Gastrocnemius medialis (tissue), 4 donors: ENCODE measurements at places on chromosomes 1 and 21. TPM values are rescaled to one million over a fixed set of nuclear protein-coding genes. Genes with fewer than 3 reads are reported as not detected.

Gene HENMT1
- total RNA-seq = 0.51 TPM

Gene MCOLN2
- total RNA-seq = 3.0 TPM

Gene REN
- not detected for total RNA-seq

- no peak for DNase-seq
These were observed 15.4 kb downstream of the EFNA3 start for GRCh38 chr1:155093911-155094621.

DNA sequence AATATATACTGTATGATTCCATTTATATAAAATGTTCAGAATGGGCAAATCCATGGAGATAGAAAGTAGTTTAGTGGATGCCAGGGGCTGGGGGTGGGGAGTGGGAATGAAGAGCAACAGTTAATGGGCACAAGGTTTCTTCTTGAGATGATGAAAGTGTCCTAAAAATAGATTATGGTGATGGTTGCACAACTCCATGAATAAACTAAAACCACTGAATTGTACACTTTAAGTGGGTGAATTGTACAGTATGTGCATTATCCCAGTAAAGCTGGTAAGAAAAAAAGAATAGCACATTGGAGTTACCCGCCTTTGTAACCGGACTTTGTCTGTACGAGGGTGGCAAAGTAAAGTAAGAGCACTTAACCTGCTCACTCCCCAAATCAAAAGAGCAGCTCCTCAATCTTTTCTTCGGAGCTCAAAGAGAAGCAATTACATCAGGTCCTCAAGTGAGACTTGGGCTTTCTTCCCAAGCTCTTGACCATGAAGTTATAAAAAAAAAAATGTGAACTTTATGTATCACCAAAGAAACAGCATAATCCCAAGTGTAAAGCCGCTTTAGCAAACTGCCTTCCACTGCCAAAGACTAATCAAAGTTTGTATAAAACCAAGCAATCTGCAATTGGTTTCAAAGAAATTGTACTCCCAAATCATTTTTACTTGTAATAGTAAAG is 32.1 kb downstream of the ALDH9A1 start:
- no peak for DNase-seq

GRCh38 chr1:183251959-183252450 is 65.9 kb downstream of the LAMC2 start:
- DNase-seq = no peak
